ENCODE measurements at places on chromosomes 1 and 21. TPM values are rescaled to one million over a fixed set of nuclear protein-coding genes. Genes with fewer than 3 reads are reported as not detected.

Gene A3GALT2
- not detected for total RNA-seq

GRCh38 chr1:224881762-224882211, 47.7 kb upstream of the DNAH14 start:
- no peak for DNase-seq

DNA sequence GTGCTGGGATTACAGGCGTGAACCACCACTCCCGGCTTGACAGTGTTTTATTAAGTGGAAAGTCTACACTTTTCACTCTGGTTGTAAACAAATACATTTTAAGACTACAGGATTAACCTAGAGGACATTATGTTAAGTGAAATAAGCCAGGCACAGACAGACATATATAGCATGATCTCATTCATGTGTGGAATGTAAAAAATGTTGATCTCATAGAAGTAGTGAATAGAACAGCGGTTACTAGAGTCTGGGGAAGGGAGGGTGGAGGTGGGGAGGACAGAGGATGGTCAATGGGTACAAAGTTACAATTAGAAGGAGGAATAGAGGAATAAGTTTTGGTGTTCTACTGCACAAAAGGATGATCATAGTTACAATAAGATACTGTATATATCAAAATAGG, 16.9 kb downstream of the CTH start:
- DNase-seq, result no peak

GRCh38 chr1:208807446-208808127, 563.4 kb upstream of the PLXNA2 start:
- DNase-seq, result peak; percentile 12

DNA sequence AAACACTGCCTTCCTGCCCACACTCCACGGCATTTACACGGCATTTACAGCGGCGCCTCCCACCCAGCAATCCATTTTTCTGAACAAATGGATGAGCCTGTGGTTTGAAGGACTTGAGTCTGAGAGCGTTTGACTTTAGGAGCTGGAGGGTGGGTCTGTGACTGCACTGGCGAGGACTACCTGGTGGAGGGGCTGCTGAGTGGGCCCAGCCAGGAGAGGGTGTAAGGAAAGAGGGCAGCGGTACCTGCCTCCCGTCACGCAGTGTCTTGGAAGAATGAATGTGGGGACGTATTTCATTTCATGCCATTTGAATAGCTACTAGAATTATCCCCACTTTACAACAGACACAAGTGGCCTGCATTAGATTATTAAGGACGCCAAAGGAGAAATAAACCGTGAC, 62.9 kb downstream of the B3GALT5 start:
- no peak for DNase-seq

- DNase-seq, result no peak
Measured at GRCh38 chr1:21935393-21935804, 1.7 kb downstream of the HSPG2 start.

All from Daoy (cell line).